ENCODE measurements at places on chromosomes 5 and 9.

DNA sequence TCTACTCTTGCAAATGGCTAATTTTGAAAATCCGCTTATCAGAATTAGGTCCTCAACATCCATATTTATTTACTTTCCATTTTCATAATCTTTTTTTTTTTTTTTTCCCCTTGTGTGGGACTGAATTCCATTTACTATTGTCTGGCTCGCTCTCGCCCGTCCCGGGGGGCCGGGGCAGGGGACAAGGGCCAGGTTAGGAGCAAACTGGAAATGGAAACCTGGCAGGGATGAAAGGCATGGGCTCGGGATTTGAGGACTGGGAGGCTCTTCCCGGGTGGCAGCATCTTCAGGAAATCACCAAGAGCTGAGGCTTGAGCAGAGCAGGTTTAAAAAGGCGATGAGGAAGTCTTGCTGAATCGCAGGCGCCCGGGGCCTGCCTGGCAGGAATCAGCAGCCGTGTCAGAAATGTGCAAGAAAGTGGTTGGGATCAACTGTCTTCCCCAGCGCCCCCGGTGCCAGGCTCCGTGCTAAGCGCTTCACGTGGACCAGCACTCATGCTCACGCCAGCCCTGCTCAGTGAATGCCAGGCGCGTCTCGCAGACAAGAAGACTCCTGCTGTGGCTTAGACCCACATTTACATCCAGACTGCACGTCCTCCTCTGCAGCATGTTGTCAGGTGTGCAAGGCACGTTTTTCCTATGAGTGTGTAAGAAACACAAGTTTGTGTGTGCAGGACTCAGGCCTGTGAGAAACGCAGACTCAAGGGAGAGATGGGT lies 66.3 kb upstream of the UNC5A start:
- peak; percentile 23 for DNase-seq

- DNase-seq, result no peak
Measured at GRCh38 chr5:124996764-124997077, 250.3 kb upstream of the ZNF608 start.

DNA sequence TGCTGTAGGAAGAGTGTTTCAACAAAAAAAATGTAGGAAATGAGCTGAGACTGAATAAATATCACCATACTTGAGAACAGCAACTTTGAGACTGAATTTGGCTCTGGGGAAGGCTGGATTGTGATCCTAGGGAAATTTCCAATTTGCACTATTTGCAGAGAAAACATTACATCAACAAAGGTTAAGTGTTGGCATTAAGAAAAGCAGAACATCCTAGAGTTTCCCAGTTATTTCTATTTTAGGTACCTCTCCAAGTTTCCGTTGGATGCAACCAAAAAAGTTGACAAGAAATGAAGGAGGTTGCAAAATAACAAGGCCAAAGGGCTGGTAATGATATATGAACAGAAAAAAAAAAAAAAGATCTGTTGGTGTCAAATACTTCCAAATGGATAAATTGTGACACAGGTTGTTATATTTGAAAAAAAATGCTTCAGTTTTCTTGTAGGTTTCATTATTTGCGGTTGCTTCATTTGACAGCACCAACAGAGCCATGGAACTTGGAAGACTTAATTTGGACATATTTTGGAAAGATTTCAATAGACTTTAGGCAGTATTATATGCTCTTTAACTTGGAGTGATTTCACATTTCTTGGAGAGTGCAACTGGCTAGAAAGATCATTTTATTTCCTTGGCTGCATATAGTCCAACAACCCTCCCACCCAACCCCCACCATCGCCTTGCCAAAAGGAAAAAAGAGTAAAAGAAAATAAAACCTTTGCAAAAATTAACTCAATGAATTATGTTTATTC lies 230.8 kb downstream of the ZNF608 start:
- no peak for DNase-seq

DNA sequence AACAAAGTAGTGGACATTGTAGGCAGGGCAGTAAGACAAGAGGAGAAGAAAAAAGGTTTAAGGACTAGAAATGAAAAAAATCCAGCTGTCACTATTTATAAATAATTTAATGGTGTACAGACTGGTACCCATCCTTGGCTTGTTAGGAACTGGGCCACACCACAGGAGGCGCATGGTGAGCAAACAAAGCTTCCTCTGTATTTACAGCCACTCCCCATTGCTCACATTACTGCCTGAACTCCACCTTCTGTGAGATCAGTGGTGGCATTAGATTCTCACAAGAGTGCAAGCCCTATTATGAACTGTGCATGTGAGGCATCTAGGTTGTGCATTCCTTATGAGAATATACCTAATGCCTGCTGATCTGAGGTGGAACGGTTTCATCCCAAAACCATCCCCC lies 62.6 kb upstream of the DMAC1 start:
- no peak for DNase-seq

DNA sequence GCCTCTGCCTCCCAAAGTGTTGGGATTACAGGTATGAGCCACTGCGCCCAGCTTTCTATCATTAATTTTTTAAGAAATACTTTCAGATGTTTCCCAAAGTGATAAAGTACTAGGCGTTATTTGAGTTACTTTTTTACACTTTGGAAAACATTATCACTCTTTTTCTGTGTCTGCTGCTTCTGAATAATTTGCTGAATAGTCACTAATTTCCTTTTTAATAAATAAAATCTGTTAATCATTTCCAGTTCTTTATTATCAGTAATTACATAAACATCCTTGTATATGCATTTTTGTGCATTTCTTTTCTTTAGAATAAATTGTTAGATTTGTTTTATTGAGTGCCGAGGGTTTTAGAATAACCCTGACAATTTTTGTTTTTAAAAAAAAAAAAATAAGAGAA lies 48.6 kb downstream of the UHRF2 start:
- DNase-seq, result no peak

DNA sequence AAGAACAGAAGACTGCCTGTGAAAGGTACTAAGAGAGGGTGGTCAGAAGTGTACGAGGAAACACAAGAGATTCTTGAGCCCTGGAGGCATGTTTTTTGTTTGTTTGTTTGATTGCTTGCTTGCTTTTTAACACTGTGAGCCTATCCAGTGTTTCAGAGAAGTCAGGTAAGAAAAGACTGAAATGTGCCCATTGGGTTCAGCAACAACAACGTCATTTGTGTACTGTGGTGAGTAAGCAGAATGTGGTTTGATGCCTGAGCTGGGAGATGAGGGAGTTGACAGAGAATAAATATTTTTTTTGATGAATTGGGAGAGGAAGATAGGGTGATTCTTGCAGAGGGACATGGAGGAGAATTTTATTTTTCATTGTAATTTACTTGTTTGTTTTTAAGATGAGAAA lies 73.1 kb downstream of the RPS23 start:
- DNase-seq, result no peak

GRCh38 chr9:2231829-2232228 lies 216.7 kb downstream of the SMARCA2 start:
- DNase-seq, result no peak

- DNase-seq, result no peak
Measured at GRCh38 chr5:4572311-4573100, 567.6 kb upstream of the ADAMTS16 start.

DNA sequence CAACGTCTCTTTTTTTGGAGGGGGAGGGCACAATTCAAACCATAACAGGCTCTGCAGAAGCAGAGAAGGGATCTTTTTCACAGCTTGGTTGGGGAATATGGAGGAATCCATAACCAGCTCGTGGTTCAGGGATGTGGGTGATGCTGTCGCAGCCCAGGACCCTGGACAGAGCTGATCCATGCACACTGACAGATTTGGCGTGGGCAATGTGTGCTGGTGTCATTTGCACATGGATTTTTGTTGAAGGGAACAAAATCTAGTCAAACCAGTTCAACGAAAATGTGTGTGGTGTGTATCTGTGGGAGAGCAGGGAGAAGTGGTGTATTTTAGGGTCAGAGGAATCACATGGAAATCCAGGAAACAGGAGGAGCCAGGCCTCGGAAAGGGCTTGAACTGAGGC lies 4.2 kb downstream of the DOCK2 start:
- no peak for DNase-seq

- DNase-seq, result no peak
Measured at GRCh38 chr9:22170556-22170955, 161.5 kb upstream of the CDKN2B start.

DNA sequence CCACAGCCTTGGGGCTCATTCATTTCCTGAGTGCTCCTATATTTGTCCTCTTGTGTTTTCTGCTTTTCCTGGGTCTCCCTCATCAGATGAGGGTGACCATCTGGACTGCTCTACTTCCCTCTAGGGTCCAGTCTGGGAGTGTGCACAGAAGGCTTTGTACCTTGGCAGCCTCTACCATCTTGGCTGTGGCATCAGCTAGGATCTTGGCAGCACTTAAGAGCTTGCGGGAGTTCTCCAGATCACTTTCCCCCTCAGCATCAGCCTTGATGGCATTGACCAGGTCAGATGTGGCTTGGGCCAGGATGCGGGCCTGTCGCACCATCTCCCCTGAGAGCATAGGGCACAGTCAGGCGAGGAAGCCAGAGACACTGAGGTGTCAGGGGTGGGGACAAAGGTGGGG lies 15.8 kb downstream of the TLN1 start:
- DNase-seq, result no peak

- no peak for DNase-seq
Measured at GRCh38 chr5:131256507-131256823, 7.4 kb upstream of the CDC42SE2 start.
